Right lung (tissue), 10 donors: ENCODE measurements at places on chromosomes 4 and X. TPM values are rescaled to one million over a fixed set of nuclear protein-coding genes. Genes with fewer than 3 reads are reported as not detected.

GRCh38 chr4:88285235-88285653, 883 bp upstream of the PPM1K start:
- DNase-seq, result no peak

GRCh38 chr4:7381221-7381889, 53.4 kb downstream of the PSAPL1 start:
- no peak for DNase-seq

GRCh38 chr4:113273721-113274220, 224.3 kb downstream of the ANK2 start:
- DNase-seq, result no peak

- peak; percentile 31 for DNase-seq
Measured at GRCh38 chr4:80989921-80990544, 40.5 kb upstream of the BMP3 start.

DNA sequence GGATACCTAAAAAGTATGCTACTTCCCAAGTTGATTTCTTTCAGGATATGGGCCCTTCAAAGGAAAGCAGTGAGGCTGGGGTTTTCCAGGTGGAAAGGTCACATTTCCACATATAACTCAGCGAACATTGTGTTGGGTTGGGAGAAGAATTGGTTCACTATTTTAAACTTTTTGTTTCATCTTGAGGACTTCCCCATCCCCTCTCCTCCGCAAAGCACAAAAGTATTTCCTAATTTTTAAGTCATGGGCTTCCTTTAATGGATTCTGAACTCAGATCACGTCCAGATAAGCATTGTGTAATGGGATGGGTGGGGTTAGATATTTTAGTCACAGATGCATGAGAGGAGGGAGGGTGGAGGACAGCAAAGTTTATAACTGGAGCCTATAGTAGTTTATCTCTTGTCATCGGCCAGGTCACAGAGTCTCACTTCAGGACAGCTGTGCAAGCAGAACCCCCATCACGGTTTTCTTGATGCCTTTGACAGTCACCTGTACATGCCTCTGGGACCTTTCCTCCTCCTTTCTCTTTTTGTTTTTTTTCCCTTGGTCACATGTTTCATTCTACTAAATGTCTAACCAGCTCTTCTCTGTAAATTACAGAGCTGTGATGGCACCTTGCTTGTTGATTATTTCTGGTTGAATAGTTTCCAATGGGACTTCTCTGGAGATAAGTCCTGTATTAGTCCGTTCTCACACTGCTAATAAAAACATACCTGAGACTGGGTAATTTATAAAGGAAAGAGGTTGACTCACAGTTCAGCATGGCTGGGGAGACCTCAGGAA, 115.4 kb downstream of the PTTG2 start:
- DNase-seq, result no peak

GRCh38 chr4:189092581-189092980, 848.1 kb upstream of the FRG1 start:
- no peak for DNase-seq

Gene GPR173
- 18.1 TPM for polyA plus RNA-seq

Gene NDST4
- polyA plus RNA-seq, result 0.64 TPM

Gene VCX3B
- 0.39 TPM for polyA plus RNA-seq
